ENCODE measurements at places on chromosomes 7 and 10. TPM values are rescaled to one million over a fixed set of nuclear protein-coding genes. Genes with fewer than 3 reads are reported as not detected.

GRCh38 chr7:136102881-136103280, 125.7 kb upstream of the MTPN start:
- DNase-seq: no peak
- H3K36me3 ChIP-seq: no peaks in the 10 kb centered on the region

- H3K36me3 ChIP-seq: no peaks in the 10 kb centered on the region
- DNase-seq: no peak
- no peaks in the 10 kb centered on the region for H3K4me1 ChIP-seq
- no peaks in the 10 kb centered on the region for H3K27me3 ChIP-seq
- no peak overlapping the region for H3K4me3 ChIP-seq
These were observed 386.9 kb upstream of the LRRTM3 start for GRCh38 chr10:66538908-66539307.

- no peaks in the 10 kb centered on the region for H3K27me3 ChIP-seq
- no peak overlapping the region for H3K27ac ChIP-seq
- peak; percentile 55 for DNase-seq
- H3K4me1 ChIP-seq: no peaks in the 10 kb centered on the region
- H3K36me3 ChIP-seq: no peaks in the 10 kb centered on the region
- H3K4me3 ChIP-seq: no peak overlapping the region
These were observed 481.6 kb downstream of the SH2D4B start for GRCh38 chr10:81019029-81019890.

DNA sequence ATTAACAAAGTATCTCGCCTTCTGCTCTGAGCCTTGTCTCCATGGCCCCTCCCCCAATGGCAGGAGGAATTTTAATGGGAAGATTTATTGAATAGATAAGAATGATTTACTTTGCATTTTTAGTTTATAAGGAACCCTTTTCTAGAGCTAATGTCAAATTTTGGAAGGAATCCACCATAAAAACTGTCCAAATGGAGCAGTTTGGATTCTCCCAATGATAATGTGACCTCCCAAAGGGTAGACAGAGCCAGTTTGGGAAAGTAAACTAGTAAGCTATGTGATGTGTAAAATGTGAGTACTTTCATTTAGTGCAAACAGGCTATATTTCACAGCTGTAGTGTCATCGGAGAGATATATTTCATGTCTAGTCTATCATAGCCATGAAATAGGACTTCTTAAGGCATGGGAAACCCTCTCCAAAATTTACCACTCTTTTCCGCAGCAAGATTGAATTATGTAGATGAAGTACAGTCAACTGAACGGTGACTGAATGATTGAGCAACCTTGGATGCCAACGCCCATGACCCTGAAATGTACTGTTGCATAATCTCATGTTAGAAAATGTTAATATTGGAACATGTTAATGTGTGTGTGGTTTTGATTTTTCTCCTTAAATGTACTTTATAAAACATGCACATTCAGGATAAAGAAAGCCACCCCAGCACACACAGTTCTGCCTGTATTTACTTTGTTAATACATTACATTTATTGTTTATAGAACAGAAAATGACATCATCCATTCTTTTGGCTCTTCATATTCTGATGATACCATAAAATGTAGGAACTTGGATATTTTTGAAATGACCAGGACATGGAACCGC, 140.6 kb downstream of the NRP1 start:
- peak; percentile 84 for DNase-seq
- peaks cover 25% of the 10 kb centered on the region for H3K36me3 ChIP-seq
- peak overlapping the region; percentile 84 for H3K27ac ChIP-seq

GRCh38 chr10:71737834-71738197, 18.2 kb upstream of the C10orf105 start:
- H3K4me1 ChIP-seq: peaks cover 11% of the 10 kb centered on the region
- no peak overlapping the region for H3K4me3 ChIP-seq
- H3K27me3 ChIP-seq: no peaks in the 10 kb centered on the region
- H3K36me3 ChIP-seq: no peaks in the 10 kb centered on the region

Gene SMO
- 16.3 TPM for total RNA-seq

GRCh38 chr10:114648368-114648767, 9.7 kb downstream of the ABLIM1 start:
- no peak overlapping the region for H3K4me3 ChIP-seq
- peaks cover 23% of the 10 kb centered on the region for H3K27me3 ChIP-seq
- peak; percentile 64 for DNase-seq
- no peak overlapping the region for H3K27ac ChIP-seq
- H3K36me3 ChIP-seq: no peaks in the 10 kb centered on the region

GRCh38 chr10:119454316-119454715, 88.2 kb downstream of the RGS10 start:
- no peak for DNase-seq
- H3K27ac ChIP-seq: no peak overlapping the region
- no peak overlapping the region for H3K4me3 ChIP-seq
- no peaks in the 10 kb centered on the region for H3K36me3 ChIP-seq
- H3K4me1 ChIP-seq: peaks cover 17% of the 10 kb centered on the region
- no peaks in the 10 kb centered on the region for H3K27me3 ChIP-seq

Measured in GM23248 (cell line).